HuH-7 (cell line): ENCODE measurements at places on chromosomes 5 and 9.

GRCh38 chr5:147481376-147481775, 28.5 kb downstream of the DPYSL3 start:
- no peak for DNase-seq

GRCh38 chr5:147234239-147234824, 494 bp upstream of the STK32A start:
- DNase-seq: no peak

- no peak for DNase-seq
Observed at GRCh38 chr9:12314589-12314988, 378.6 kb upstream of the TYRP1 start.

GRCh38 chr5:126269511-126269910, 153.7 kb upstream of the GRAMD2B start:
- no peak for DNase-seq

GRCh38 chr9:81673310-81673709, 16.0 kb downstream of the TLE1 start:
- no peak for DNase-seq

- no peak for DNase-seq
Observed at GRCh38 chr5:96528826-96529474, 95.9 kb upstream of the PCSK1 start.

GRCh38 chr9:83239747-83240146, 176.8 kb upstream of the RASEF start:
- no peak for DNase-seq

- DNase-seq: no peak
Observed at GRCh38 chr5:157267761-157268480, 2.0 kb downstream of the CYFIP2 start.

- DNase-seq: no peak
Observed at GRCh38 chr9:7967093-7967827, 167.7 kb upstream of the DMAC1 start.

DNA sequence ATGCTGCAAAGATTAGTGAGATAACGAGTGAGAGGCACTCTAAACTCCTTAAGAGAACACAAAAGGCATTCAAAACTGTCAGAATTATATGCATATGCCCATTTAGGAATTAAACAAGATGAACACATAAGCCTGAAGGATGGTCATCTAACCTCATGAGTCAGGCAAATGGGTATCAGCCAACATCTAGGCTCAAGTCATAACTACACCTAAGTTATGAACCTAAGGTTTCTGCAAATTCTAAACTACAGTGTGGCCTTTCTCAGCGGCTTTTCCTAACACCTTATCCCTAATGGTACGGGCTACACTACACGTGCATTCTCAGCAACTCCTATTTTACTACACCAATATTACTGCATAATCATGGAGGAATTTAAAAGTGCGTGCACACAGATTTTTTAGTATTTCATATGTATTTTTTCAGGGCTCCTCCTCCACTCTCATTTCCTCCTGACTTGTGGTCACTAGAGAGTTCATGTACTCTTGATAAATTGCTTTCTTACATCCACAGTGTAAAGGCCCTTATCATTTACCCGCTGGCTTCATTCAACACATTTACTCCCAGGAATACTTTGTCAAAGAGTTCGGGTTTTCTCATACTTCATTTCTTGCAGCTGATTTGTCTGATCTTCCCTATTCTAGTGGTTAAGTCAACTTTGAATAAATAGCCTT, 316.5 kb downstream of the BNC2 start:
- DNase-seq: no peak

- no peak for DNase-seq
Observed at GRCh38 chr5:172141949-172142319, 46.1 kb downstream of the STK10 start.

GRCh38 chr9:126410229-126410628, 83.6 kb downstream of the MVB12B start:
- no peak for DNase-seq

GRCh38 chr5:34998058-34998789, 49.5 kb downstream of the AGXT2 start:
- DNase-seq: no peak

GRCh38 chr5:16663840-16664239, 47.0 kb upstream of the RETREG1 start:
- no peak for DNase-seq

DNA sequence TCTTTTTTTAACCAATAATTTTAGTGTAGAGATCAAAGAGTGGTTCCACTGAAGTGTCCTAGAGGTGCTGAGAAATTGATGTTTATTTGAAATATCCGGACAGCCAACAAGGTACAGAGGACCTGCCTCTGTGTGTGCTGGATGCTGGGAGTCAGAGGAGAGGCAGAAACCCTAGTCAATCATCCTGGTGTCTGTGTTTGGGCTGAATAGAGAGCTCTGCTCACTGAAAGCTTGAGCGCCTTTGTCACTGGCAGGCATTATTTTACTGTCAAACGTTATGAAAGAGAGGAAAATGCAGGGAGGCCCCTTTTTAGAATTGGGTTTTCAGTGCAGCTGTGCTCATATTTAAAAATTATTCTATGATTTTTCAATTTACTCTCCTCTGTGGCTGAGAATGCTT, 480.3 kb upstream of the TYRP1 start:
- DNase-seq: no peak

- DNase-seq: no peak
Observed at GRCh38 chr9:3433754-3434153, 92.0 kb downstream of the RFX3 start.

DNA sequence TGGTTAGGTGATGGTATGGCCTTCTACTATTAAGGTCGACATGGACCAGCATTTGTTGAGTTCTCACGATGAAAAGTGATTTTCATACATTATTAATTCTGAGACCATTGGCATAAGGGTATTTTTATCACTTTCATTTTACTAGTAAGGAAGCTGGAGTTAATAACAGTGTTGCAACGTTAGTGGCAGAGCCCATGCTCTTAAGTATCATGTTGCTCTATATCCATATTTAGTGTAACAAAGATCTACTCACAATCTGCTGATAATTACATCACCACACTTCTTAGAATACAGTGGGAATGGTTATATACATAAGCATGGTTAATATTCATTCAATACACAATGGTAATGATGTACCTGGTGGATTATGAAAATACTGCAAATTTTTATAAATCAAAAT, 81.9 kb downstream of the PRR16 start:
- no peak for DNase-seq

- no peak for DNase-seq
Observed at GRCh38 chr9:4622016-4622415, 40.1 kb upstream of the PLPP6 start.

GRCh38 chr9:98600631-98601030, 108.1 kb downstream of the GABBR2 start:
- DNase-seq: no peak

- no peak for DNase-seq
Observed at GRCh38 chr5:132501961-132502931, 11.7 kb upstream of the IRF1 start.

DNA sequence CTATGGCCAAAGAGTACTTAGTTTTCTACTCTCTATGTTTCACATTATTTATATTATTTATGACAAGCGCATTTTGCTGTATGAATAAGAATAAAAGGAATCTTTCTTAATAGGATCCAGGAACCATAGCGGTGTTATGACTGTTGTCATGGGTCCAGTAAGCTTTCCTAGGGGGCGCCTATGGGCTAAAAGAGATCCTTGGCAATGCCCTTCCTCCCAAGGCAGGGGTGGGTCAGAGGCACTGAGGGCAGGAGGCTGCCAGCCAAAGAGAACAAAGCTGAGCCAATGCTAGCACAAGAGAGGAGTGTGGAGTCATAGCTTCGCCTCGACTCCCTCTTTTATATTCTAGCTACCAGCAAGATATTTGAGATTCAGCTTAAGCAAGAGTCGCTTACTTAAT, 98.4 kb upstream of the GNAQ start:
- DNase-seq: peak; percentile 41

DNA sequence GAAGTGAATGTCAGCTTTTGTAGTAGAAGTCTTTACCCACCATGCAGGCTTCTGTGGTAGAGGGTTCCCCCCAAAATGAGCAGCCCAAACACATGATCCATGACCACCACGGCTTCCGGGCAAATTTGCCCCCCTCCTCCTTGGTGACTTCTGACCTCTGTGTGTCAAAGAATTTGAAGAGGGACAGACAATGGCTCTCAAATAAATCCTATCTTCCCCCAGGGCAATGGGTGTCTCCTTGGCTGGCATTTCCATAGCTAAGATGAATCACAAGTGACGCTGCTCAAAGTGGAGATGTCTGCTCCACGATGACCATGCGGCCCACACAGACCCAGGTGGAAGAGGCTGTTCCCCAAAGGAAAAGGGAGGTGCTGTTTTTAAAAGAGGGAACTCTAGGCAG, 30.2 kb upstream of the BOD1 start:
- no peak for DNase-seq

DNA sequence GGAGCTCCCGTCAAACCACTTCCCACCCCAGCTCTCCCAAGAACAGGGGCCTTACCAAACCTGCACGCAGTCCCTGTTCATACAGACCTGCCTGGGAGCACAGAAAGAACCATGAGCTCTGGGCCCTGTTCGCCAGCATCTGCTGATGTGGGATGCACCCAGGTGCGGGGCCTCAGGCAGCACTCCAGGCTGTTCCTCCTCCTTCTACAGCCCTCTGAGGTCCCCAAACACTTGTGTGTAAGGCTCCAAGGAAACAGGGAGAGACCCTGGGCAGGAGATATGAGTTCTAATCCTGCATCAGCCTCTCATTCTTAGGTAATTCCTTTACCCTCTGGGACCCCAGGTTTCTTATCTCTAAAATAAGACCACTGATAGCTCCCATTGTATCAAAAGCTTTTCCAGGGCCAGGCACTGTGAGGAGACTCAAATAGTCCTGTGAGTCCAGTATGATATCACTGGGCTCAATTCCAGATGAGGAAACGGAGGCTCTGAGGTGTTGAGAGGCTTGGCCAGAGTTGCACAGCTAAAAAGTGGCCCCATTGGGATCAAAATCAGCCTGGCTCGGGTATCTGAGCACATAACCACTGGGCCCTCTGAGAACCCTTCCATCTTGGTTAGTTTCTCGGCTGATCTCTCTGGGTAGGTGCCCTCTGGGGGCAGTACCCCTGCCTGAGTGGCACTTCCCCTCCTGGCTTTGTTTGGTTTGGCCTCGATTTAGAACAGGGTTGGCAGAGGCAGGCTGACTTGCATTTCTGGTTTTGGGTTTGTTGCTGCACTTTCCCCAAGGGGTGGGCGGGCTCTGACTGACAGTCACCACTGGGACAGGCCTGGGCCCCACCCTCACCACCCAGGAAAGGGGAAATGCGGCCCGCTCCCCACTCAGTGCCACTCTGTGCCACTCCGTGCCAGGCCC, 116.8 kb downstream of the RGS3 start:
- DNase-seq: no peak

GRCh38 chr9:135791431-135792267, 89.7 kb downstream of the KCNT1 start:
- no peak for DNase-seq

DNA sequence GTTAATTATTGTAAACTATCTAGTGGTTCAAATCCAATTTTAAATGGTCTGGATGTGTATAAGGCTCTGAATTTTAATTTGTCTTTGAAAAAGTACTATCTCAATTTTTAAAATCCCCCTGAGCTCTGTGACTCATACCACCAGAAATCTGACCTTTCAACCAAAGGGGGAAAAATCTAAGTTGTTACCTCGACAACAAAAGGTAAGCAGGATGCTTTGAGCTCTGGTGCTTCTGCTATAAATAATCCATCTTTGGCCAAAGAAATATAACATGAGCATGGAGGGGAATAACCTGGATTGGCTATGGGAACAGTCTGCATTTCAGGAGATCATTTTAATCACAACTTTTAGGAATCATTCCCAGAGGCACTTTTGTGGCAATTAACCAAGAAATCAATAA, 76.3 kb upstream of the PCSK1 start:
- no peak for DNase-seq

DNA sequence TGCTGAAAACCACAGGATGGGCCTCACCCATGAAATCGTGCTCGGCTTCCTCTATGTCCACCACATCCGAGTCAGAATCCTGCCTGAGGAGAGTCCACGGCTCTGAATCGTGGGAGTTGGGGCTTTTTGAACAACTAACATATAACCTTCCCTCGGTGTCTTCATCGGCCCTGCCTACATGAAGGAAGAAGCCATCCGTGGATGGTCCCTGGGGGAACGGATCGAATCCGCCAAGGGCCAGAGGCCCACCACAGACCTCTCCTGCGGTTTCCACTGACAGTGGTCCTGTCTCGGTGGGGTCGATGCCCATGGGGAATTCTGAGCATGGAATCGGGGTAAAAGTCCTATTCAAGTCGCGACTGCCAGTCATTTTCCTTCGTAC, 85.0 kb downstream of the CAMSAP1 start:
- DNase-seq: no peak

DNA sequence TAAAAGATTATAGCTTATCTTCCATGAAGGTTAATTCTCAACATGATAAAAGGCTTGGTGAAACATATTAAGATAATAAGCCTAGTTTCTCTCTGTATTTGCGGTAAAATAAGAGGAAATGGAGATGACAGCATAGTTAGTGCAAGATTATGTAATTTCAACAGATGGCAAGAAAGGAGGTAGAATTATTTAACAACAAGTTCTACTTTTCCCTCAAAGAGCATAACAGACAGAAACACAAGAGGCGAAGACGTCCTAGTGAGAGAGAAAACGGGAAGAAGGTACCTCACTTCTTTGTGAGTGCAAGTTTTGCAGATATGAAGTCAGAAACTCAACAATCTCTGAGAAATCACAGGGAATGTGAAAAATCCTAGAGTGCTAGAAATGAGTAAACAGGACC, 144.8 kb upstream of the ADCY2 start:
- DNase-seq: no peak

DNA sequence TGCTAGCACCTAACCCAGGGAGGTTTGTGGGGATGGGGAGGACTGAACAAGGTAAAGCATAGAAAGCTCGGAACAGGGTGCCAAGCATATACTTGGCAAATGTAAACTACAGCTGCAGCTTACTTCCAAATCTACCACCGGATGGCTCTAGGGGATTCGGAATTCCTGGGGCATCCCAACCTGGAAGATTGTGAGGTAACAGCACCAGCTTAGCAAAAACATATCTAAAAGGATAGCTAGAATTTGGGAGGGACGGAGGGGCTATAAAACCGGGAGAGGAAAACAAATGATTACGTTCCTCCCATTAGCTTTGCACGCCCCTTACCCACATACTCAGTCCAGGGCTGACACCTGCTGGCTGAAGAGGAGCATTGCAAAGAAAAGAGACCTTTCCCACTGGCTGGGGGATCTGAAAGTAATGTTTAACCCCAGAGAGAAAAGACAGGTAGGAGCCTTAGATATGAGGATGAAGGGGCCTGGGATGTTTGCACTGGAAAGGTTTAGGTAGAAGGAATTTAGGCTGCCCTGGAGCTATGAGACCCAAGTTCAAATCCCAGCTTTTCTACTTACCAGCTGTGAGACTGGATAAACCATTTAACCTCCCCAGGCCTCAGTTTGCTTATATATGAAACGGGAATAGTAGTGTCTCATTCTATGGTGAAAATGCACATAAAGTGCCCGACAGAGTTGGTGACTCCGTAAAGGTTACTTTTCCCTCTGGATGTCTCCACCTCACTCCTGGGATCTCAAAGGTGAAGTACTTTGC, 73.6 kb downstream of the FAM114A2 start:
- DNase-seq: peak; percentile 78

GRCh38 chr5:173923218-173924095, 35.3 kb downstream of the CPEB4 start:
- DNase-seq: no peak
